ENCODE measurements at places on chromosomes 13 and 19.

GRCh38 chr19:52648336-52649016 is 10.3 kb upstream of the ZNF83 start:
- DNase-seq: no peak
- H3K4me3 ChIP-seq: no peak overlapping the region
- no peaks in the 10 kb centered on the region for H3K27me3 ChIP-seq
- H3K4me1 ChIP-seq: no peaks in the 10 kb centered on the region

DNA sequence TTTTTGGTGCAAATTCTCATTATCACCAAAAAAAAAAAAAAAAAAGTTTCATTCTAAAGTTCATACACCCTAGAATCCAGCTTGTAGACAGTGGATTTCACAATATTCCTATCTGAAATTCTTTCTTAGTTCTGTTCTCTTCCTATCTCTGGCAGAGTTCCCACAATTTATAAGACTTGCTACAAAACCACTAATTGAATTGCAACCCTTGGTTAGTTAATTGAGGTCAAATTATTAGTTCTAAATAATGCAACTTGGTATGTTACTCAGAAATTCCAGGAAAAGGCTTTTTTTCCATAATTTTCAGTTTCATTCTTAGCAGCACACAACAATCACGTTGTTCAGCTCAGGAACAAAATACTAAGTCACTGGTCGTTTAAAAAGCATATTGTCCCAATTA is 58.5 kb downstream of the SPATA13 start:
- H3K4me1 ChIP-seq: peaks cover 3% of the 10 kb centered on the region
- DNase-seq: no peak

DNA sequence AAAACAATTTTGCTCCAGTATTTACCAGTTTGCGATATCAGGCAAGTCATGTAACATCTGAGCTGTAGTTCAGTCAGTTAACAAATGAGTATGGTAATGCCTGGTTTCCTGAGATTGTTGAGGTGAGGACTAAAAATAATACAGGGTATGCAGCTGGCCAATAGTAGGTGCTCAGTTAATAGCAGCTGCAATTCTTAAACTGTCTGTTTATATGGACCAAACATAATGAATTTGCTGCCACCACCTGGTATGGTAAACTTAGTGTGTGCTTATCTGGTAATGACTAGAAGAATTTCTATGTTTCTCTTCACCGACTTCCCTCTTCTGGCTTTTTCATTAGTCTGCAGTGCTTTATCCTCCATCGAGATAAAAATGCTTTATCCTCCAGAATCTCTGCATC is 9.1 kb downstream of the ZMYM2 start:
- H3K27me3 ChIP-seq: no peaks in the 10 kb centered on the region
- no peak overlapping the region for H3K4me3 ChIP-seq
- no peak overlapping the region for H3K27ac ChIP-seq
- H3K4me1 ChIP-seq: no peaks in the 10 kb centered on the region
- H3K36me3 ChIP-seq: no peaks in the 10 kb centered on the region

DNA sequence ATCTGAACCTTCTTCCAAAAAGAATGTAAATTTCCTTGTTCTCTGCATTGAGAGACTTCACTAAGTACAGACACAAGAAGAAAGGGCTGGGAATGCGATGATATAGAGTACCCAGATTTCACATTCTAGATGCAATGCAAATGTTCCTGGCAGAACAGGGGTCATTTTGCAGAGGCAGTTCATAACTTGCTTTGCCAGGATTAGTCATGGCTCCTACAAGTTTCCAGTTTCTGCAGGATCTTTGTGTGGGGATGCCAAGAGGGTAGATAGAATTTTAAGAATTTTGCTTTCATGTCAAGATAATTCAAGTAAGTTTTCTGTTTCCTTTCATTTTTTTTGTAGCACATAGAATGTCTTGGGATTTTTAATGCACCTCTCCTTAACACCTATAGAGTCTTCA is 181.2 kb downstream of the FGF9 start:
- no peaks in the 10 kb centered on the region for H3K4me1 ChIP-seq
- no peak for DNase-seq
- no peaks in the 10 kb centered on the region for H3K36me3 ChIP-seq
- no peak overlapping the region for H3K4me3 ChIP-seq
- H3K27me3 ChIP-seq: no peaks in the 10 kb centered on the region

DNA sequence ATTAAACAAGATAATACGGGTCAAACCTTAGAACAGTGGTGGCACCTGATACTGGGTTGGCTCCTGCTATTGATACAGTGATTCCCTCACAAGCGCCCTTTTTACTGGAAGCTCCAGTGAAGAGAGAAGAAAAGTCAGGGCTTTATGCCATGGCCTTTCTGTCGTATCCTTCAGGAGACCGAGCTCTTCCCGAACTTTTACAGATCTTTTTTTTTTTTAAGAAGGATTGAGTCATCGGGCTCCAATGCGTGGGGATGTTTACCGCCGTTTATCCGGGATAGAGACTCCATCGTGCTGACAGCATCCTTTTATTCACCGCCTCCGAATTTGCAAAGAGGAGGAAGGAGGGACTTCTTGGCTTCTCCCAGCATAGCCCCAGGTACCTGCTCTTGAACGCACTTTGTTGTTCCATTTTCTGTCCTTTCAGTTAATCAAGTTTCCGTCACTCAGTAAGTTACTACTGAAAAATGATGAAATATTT is 574 bp downstream of the ZNF227 start:
- no peak overlapping the region for H3K27ac ChIP-seq
- H3K4me1 ChIP-seq: no peaks in the 10 kb centered on the region
- H3K36me3 ChIP-seq: peaks cover 2% of the 10 kb centered on the region
- peak overlapping the region; percentile 69 for H3K4me3 ChIP-seq
- DNase-seq: peak; percentile 47

GRCh38 chr19:20858861-20859260 is 64.2 kb upstream of the ZNF85 start:
- no peaks in the 10 kb centered on the region for H3K36me3 ChIP-seq
- no peak for DNase-seq
- H3K27ac ChIP-seq: no peak overlapping the region
- H3K27me3 ChIP-seq: no peaks in the 10 kb centered on the region
- no peak overlapping the region for H3K4me3 ChIP-seq
- no peaks in the 10 kb centered on the region for H3K4me1 ChIP-seq

- H3K4me3 ChIP-seq: no peak overlapping the region
- DNase-seq: no peak
- no peak overlapping the region for H3K27ac ChIP-seq
- no peaks in the 10 kb centered on the region for H3K36me3 ChIP-seq
These were observed 257.8 kb upstream of the IPO5 start for GRCh38 chr13:97695684-97696083.

DNA sequence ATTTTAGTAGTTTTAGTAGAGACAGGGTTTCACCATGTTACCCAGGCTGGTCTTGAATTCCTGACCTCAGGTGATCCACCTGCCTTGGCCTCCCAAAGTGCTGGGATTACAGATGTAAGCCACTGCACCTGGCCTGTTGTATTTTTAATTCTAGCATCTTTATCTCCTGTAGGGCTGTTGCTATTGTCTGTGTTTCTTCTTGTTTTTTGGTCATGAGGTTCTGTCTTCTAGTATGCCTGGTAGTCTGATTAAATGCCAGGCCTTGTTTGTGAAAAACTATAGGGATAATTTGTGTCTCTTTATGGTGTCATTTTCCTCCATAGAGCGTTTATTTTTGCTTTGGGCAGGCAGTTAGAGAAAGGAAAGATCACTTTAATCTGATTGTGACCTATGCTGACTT is 3.1 kb downstream of the ARHGEF18 start:
- no peak for DNase-seq
- H3K36me3 ChIP-seq: no peaks in the 10 kb centered on the region
- no peaks in the 10 kb centered on the region for H3K27me3 ChIP-seq
- no peak overlapping the region for H3K4me3 ChIP-seq

GRCh38 chr19:50968716-50969412 is 527 bp downstream of the KLK6 start:
- no peak overlapping the region for H3K27ac ChIP-seq
- no peaks in the 10 kb centered on the region for H3K27me3 ChIP-seq
- H3K4me3 ChIP-seq: no peak overlapping the region
- H3K4me1 ChIP-seq: peaks cover 2% of the 10 kb centered on the region
- DNase-seq: no peak
- H3K36me3 ChIP-seq: no peaks in the 10 kb centered on the region

GRCh38 chr19:18541258-18541991 is 1.9 kb downstream of the FKBP8 start:
- H3K36me3 ChIP-seq: peaks cover 16% of the 10 kb centered on the region
- no peak overlapping the region for H3K4me3 ChIP-seq
- DNase-seq: no peak
- no peaks in the 10 kb centered on the region for H3K4me1 ChIP-seq
- H3K27me3 ChIP-seq: no peaks in the 10 kb centered on the region

DNA sequence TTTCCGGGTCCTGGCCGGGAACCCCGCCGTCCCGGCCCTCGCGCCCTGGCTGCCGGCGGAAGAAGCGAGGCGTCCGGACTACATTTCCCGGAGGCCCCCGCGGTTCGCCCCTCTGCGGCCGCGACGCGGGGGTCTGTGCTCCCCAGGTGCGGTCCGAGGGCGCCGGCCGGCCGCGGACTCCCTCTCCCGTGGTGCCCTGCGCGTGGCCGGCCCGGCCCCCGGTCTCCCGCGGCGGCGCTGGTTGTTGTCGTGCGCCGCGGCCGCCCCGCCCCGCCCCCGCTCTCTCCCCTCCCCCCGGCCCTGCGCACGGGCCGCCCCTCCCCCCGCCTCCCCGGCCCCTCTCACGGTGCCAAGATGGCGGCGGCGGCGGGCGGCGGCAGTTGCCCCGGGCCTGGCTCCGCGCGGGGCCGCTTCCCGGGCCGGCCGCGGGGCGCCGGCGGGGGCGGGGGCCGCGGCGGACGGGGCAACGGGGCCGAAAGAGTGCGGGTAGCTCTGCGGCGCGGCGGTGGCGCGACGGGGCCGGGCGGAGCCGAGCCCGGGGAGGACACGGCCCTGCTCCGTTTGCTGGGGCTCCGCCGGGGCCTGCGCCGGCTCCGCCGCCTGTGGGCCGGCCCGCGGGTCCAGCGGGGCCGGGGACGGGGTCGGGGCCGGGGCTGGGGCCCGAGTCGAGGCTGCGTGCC is at the start of gene KMT2B:
KMT2B (plus strand) TSS at position 339 of the 680 bp plus-strand sequence; CDS start at position 355, 16 bp downstream.
- H3K36me3 ChIP-seq: peaks cover 6% of the 10 kb centered on the region
- H3K27me3 ChIP-seq: no peaks in the 10 kb centered on the region
- no peak for DNase-seq
- peaks cover 5% of the 10 kb centered on the region for H3K4me1 ChIP-seq
- peak within 1 kb of the TSS; percentile 90 for H3K4me3 ChIP-seq

DNA sequence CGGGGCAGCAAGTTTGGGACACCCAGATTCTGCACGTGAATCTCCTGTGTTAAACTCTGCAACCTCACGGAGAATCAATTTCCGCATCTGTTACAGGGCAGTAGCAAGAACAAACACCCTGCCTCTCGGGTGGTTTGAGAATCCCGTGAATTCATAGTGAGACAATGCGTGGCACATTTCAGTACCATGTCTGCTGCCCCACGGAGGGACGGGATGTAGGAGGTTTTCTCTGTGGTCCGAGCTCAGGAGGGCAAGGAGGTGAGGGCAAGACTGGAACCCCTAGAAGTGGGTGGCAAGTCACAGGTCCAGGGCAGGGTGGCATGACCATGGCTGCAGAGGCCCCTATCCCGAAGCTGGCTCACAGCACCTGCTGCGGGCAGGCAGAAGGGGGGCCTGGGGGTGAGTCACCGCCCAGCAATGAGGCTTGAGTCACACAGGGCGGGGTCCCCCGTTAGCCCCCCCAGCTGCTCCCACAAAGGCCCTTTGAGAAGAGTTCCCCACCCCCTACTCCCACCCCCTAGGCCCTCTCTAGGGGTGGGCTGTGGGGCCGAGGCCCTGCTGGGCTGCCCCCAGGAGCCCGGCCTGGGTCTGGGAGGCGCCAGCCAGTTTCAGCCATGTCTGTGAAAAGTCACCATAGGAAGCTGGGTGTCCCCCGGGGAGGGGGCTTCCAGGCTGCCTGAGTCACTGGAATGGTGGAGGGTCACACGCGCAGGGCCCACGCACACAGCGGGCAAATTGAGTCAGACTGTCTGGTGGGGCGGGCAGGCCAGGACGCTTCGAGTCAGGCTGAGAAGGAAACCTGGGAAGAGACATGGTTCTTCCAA is 25.8 kb upstream of the NANOS3 start:
- H3K4me1 ChIP-seq: peaks cover 5% of the 10 kb centered on the region
- H3K27ac ChIP-seq: peak overlapping the region; percentile 87
- no peaks in the 10 kb centered on the region for H3K36me3 ChIP-seq
- peak; percentile 88 for DNase-seq
- H3K27me3 ChIP-seq: no peaks in the 10 kb centered on the region
- H3K4me3 ChIP-seq: no peak overlapping the region

DNA sequence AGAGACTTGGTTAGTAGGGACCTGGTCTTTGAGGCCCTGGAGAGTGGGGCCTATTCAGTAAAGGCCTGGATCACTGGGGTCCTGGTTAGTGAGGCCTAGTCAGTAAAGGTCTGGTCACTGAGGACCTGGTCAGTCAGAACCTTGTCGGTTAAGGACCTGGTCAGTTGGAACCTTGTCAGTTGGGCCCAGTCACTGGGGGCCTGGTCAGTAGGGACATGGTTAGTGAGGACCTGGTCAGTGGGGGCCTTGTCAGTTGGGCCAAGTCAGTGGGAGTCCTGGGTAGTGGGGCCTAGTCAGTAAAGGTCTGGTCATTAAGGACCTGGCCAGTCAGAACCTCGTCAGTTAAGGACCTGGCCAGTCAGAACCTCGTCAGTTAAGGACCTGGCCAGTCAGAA is 43.2 kb upstream of the TPM4 start:
- DNase-seq: no peak
- no peaks in the 10 kb centered on the region for H3K36me3 ChIP-seq
- no peak overlapping the region for H3K4me3 ChIP-seq
- H3K27me3 ChIP-seq: no peaks in the 10 kb centered on the region

GRCh38 chr13:53612200-53612599 is 583.6 kb downstream of the OLFM4 start:
- H3K27me3 ChIP-seq: no peaks in the 10 kb centered on the region
- no peak overlapping the region for H3K27ac ChIP-seq
- no peaks in the 10 kb centered on the region for H3K36me3 ChIP-seq
- H3K4me3 ChIP-seq: no peak overlapping the region
- no peaks in the 10 kb centered on the region for H3K4me1 ChIP-seq

- no peak overlapping the region for H3K27ac ChIP-seq
- DNase-seq: no peak
- H3K27me3 ChIP-seq: no peaks in the 10 kb centered on the region
- no peaks in the 10 kb centered on the region for H3K36me3 ChIP-seq
- no peaks in the 10 kb centered on the region for H3K4me1 ChIP-seq
These were observed 855.6 kb downstream of the EFNB2 start for GRCh38 chr13:105679838-105680237.
